ENCODE measurements at places on chromosomes 12 and 14. TPM values are rescaled to one million over a fixed set of nuclear protein-coding genes. Genes with fewer than 3 reads are reported as not detected.

- DNase-seq: no peak
- no peaks in the 10 kb centered on the region for H3K36me3 ChIP-seq
- H3K27ac ChIP-seq: no peak overlapping the region
- no peaks in the 10 kb centered on the region for H3K4me1 ChIP-seq
- no peaks in the 10 kb centered on the region for H3K27me3 ChIP-seq
- H3K4me3 ChIP-seq: no peak overlapping the region
Observed at GRCh38 chr12:131457331-131458047, 253.4 kb upstream of the SFSWAP start.

DNA sequence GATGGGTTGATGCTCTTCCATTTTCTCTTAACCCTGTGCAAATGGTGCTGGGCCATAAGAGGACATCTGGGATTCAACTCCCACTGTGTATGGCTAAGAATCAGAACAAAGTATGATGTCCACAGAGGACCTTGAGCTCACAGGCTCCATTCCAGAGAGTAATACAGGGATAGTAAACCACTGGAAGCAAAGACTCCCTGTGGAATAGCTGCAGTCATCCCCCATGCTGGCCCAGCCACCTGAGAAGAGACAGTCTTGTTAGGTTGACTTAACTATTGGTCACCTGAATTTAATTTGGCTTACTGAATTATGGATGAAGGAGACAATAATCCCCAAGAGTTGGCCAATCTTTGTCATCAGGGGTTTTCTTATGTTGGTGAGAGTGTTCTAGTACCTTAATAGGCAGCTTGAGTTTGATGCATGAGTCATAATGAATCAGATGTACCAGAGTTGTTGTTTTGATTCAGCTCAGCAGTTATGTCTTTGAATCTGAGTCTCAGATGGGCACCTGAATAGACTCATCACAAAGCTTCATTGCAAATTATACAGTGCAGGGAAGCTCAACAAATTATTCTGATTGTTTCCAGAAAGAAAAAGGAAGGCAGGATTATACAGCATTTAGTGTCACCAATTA lies 122.7 kb downstream of the SSPN start:
- no peak for DNase-seq
- no peaks in the 10 kb centered on the region for H3K4me1 ChIP-seq

- H3K4me1 ChIP-seq: no peaks in the 10 kb centered on the region
- no peak overlapping the region for H3K27ac ChIP-seq
- no peak overlapping the region for H3K4me3 ChIP-seq
- H3K36me3 ChIP-seq: no peaks in the 10 kb centered on the region
Observed at GRCh38 chr12:93886533-93887511, 209.6 kb downstream of the CRADD start.

Gene KRT72
- total RNA-seq: not detected

Gene CIDEB
- 12.2 TPM for total RNA-seq

Gene B4GALNT1
- total RNA-seq: 6.5 TPM

Gene GPR84
- 1.9 TPM for total RNA-seq
